Left lung (tissue), 14 donors: ENCODE measurements at places on chromosomes 4 and X. TPM values are rescaled to one million over a fixed set of nuclear protein-coding genes. Genes with fewer than 3 reads are reported as not detected.

DNA sequence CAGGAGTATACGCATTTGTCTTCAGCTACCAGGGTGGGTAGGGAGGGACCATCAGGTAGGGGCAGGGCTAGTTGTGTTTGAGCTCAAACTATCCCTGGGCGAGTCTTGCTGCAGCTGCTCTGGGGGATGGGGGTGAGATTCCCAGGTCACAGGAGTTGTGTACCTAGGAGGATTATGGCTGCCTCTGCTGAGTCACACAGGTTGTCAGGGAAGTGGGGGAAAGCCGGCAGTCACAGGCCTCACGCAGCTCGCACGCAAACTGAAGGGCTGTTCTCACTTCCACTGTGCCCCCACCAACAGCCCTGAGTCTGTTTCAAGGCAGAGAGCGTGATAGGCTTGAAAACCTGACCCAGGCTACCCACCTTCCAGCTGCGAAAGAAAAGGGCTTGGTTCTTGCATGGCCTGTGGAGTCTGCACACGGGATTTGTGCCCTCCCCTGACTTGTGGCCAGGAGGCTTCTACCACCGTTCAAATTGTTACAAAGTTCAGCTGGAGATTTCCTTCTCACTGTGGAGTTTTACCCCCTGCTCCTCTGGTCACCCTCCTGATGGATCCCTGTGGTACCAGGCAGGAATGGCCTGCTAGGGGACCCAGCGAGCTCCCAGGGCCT is 63.8 kb downstream of the ARFIP1 start:
- no peak overlapping the region for H3K4me3 ChIP-seq
- H3K4me1 ChIP-seq = peaks cover 12% of the 10 kb centered on the region
- no peak overlapping the region for H3K27ac ChIP-seq
- no peaks in the 10 kb centered on the region for H3K27me3 ChIP-seq

GRCh38 chrX:48958635-48959094 is 1.3 kb upstream of the OTUD5 start:
- H3K4me1 ChIP-seq = peaks cover 36% of the 10 kb centered on the region
- peak overlapping the region; percentile 93 for H3K27ac ChIP-seq
- no peaks in the 10 kb centered on the region for H3K27me3 ChIP-seq
- no peak for DNase-seq

- no peak for DNase-seq
- no peaks in the 10 kb centered on the region for H3K27me3 ChIP-seq
- no peaks in the 10 kb centered on the region for H3K4me1 ChIP-seq
- no peak overlapping the region for H3K4me3 ChIP-seq
Observed at GRCh38 chr4:15855804-15856475, 77.8 kb downstream of the CD38 start.

- H3K27me3 ChIP-seq = no peaks in the 10 kb centered on the region
- H3K4me1 ChIP-seq = no peaks in the 10 kb centered on the region
- no peak overlapping the region for H3K27ac ChIP-seq
- H3K36me3 ChIP-seq = no peaks in the 10 kb centered on the region
- H3K4me3 ChIP-seq = no peak overlapping the region
- DNase-seq = no peak
Observed at GRCh38 chr4:78621395-78621794, 69.8 kb downstream of the ANXA3 start.

SFRP2 gene
- polyA plus RNA-seq = 10.9 TPM
